Sciatic nerve (tissue), 2 donors: ENCODE measurements at places on chromosomes 5 and 9.

- no peak for DNase-seq
Observed at GRCh38 chr5:169767938-169768337, 130.9 kb downstream of the DOCK2 start.

- DNase-seq, result peak; percentile 67
Observed at GRCh38 chr5:149935431-149935901, 9.1 kb downstream of the PDE6A start.

GRCh38 chr9:99126312-99126711 lies 21.4 kb downstream of the TGFBR1 start:
- no peak for DNase-seq

DNA sequence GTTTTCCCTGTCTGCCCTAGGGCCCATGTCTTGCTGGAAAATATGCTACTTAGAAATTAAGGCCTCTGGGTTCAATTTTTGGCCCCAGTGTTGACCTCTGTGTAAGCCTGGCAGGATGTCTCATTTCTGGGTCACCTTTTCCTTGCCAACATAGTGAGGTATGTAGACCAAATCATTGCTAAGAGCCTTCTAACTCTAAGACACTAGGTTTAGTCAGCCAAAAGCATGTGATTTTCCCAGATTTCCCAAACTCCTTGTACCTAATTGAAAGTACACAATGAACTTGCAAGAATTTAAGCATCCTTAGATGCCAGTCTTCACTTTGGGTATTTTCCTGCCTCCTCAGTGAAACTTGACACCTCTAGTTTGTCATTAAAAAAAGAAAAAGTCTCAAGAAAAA lies 77.0 kb downstream of the GALNT10 start:
- no peak for DNase-seq

DNA sequence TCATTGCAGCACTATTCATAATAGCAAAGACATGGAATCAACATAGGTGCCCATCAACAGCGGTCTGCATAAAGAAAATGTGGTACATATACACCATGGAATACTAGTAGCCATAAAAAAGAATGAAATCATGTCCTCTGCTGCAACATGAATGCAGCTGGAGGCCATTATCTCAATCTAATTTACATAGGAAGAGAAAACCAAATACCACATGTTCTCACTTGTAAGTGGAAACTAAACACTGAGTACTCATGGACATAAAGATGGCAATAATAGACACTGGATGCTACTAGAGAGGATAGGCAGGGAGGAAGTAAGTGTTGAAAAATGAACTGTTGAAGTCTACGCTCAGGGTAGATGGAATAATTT lies 203.9 kb upstream of the CDH9 start:
- DNase-seq, result no peak

GRCh38 chr5:144028058-144028457 lies 142.4 kb downstream of the YIPF5 start:
- no peak for DNase-seq

DNA sequence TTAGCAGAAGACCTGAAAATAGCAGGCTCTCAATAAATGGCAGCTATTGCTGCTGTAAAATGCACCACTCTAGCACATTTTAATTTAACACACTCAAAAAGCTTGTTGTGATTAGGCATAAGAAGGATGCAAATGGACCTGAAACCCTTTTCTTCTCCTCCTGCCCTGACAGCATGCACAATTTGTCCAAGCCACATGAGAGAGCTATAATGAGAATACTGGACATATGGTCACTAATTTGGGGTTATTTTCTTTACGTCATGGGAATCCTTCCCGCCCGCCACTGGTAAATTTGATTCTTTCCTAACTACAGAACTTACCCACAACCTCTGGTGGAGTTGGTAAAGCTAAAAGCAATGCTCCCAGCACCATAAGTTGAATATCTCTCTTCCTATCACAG lies 62.1 kb downstream of the TRIM32 start:
- no peak for DNase-seq

DNA sequence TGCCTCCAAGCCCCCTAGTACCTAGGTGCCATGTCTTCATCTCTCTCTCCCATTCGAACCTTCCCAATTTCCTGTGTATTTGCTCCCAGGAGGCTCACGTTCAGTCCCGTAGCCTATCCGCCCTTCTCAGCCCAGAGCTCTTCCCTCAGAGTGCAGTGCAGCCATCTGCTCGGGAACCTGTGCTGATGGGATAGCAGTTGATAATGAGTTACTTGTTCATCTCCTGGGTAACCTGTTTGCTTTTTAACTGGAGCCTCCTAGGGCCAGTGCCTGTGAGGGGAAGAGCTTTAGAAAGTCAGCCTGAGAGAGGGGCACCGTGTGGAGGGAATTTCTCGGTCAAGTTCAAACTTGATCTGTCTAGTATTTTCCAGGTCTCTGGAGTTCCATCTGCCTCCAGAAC lies 229.8 kb upstream of the IL12B start:
- no peak for DNase-seq

- DNase-seq, result no peak
Observed at GRCh38 chr5:37075399-37075950, 173.7 kb downstream of the CPLANE1 start.

DNA sequence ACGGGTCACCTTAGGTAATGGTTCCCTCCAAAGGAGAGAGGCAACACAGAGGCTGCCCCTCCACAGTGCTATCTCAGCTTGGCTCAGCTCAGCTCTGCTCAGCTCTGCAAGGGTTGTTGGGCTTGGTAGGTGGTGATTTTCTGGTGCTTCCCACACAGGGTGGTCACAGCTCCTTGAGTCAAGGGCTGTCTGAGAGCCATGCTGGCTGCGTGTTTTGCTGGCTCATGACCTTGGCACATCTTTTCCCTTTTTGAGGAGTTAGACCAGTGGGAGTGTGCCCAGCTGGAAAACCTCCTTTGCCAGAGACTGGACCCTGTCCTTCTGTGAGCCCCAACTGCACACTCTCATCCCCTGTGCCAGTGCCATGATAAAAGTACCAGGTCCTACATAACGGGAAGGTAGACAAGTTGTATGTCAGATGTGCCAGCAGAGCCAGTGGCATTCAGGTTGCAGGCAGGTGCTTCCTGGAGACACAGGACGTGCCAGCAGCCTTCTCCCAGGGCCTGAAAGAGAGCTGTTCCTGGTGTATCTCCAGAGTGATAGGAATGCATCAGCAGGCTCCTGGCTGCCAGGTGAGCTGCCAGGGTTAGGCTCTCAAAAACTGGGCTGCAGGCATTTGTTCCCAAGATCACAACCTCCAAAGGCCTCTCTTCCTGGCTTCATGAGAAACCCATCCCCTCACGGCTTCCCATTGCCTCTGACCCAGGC lies 118.6 kb upstream of the CXCL14 start:
- DNase-seq, result no peak

GRCh38 chr5:175246889-175247520 lies 197.0 kb downstream of the DRD1 start:
- DNase-seq, result no peak

DNA sequence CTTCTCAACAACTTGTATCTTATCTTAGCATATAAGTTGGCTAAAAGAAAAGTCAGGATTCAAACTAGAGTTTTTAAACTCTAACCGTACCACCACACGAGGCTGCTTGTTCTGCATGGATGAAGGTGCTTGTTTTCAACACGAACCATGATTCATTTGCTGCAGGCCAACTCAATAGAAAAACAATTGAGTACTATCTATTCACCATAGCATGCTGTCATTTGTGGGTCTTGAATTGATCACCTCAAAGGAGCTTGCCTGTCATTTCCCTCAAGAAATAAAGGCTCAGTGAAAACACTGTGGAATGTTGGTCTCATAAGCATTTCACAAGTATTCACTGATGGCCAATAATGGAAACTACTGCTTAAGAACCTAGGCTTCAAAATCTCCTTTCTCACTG lies 21.0 kb upstream of the GRIA1 start:
- no peak for DNase-seq

- DNase-seq, result peak; percentile 39
Observed at GRCh38 chr9:89363921-89364665, 45.8 kb downstream of the SECISBP2 start.

GRCh38 chr9:1009101-1009707 lies 32.7 kb downstream of the DMRT3 start:
- peak; percentile 89 for DNase-seq

- no peak for DNase-seq
Observed at GRCh38 chr9:105052346-105052745, 124.4 kb upstream of the ABCA1 start.

DNA sequence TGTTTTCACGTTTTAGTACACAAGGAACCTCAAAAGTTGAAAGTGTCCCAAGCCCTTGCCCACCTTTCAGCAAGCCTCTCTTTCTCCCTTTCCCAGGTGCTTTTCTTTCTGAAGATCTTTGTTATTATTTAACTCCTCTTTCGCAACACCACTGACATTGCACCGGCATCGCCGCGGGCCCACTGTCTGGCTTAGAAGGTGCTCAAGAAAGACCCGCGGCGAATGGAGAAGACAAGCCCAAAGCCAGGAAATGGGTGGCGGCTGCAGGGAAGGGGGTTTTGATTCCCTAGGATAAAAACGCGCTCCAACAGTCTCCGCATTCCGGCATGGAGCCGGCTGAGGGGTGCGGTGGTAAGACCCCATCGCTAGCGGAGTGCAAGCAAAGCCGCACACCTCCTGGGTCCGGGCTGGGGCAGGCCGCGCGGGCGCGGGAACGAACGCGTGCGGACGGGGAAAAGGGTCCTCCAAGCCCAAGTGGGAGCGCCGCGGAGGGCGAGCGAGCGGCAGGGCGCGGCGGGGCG lies 404 bp upstream of the AFAP1L1 start:
- DNase-seq, result no peak

- peak; percentile 88 for DNase-seq
Observed at GRCh38 chr9:127154390-127155191, 32.2 kb upstream of the ANGPTL2 start.

- DNase-seq, result no peak
Observed at GRCh38 chr5:38071831-38072694, 186.3 kb upstream of the EGFLAM start.

GRCh38 chr9:138024131-138024530 lies 146.5 kb downstream of the CACNA1B start:
- peak; percentile 43 for DNase-seq

DNA sequence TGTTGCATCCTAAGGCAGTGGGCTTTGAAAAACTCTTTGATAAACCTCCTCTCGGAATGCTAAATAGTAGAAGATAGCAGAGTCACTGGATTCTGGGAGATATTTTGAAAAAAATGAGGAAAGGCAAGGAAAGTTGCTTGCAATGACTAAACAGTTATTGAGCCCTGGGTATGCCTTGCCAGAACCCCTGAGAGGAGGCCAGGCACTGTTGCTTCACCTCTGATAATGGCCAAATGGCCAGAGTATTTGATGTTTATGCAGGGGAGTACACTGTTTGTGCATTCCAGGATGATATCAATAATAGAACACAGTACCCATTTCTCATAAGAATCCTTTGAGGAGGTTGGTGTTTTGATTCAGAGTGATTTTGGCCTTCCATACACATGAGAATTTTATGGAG lies 935.1 kb upstream of the WWC1 start:
- no peak for DNase-seq

DNA sequence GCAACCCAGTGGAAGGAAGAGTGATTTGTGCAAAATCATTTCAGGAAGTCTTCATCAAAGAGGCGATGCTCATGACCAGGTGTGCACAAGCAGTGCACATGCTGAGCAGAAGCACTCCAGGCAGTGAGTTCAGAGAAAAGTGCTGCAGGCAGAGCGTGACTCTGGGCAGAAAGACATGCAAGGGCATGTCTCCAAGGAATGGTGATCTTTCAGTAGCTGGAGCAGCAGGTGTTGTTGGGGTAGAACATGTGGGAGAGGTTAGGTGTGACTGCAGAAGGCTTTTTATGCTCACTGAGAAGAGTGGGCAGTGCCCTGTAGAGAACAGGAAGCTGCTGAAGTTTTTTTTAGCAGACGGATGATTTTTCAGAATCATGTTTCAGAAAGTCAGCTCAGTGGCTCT lies 545.4 kb upstream of the TLE4 start:
- no peak for DNase-seq

DNA sequence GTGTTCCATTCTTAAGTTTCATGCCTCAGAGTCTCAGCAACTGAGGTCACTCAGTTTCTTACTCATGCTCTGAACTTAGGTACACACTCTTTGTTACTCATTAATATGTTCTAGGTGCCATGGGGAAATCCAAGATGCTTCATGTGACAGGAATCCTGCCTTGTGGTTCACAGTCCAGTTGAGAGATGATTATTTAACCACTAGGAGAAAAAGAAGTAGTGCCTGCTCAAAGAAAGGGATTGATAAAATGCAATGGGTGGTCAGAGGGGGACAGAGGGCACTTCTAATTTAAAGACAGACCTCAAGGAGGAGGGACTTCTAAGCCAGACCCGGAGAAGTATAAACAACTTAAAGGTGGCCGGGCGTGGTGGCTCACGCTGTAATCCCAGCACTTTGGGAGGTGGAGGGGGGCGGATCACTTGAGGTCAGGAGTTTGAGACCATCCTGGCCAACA lies 69.0 kb downstream of the UGCG start:
- no peak for DNase-seq

DNA sequence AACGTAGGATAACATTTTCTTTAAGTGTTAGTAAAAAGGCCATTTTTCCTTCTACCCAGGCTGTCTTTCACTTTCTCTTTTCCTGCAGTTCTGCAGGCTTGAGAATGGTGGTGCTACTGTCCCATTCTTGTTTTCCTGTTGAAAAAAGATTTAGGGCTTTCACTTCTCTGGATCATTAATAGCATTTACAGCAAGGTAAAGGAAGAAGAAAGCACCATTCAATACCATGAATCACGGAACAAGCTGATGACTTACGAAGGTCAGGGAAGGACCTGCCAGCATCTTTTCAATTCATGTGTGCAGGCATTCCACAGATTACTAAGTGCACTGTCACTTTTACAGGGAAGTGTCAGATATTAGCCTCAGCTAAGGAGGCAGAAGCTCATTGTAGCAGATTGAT lies 292.8 kb downstream of the YTHDC2 start:
- DNase-seq, result no peak

DNA sequence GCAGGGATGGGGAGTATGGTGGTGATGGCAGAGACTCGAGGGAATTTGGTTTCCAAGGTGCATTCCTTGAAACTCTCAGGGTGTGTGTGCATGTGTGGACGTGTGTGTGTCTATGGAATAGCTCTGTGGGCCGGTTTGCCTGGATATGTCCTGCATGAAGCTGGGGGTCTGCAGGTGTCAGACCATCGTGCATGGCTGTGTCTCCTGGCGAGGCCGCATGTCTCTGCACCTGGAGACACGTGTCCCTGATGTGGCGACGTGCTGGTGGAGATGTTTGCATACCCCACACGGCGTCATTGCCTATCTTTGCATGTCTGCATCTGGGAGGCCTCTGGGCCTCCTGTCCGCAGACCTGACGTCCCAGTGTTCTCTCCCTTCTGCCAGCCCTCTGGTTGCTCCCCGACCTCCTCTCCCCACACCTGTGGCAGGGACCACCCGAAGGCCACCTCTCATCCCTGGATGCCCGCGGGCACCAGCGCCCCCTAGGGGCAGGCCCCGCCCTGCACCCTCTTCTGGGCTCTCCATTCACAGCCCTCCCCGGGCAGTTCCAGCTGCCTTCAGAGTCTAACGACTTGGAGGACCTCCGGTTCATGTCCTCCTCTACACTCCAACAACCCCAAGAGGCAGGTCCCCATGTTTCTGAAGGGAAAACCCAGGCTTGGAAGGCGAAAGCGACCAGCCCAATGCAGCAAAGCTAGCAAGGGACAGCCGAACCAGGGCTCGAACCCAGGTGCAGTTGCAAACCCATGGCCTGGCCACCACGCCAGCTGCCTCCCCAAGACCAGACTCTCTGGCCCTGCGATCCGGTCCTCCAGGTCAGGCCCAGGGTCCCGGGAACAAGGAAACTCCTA lies 88.6 kb downstream of the LMX1B start:
- DNase-seq, result peak; percentile 57
